Activated CD8-positive, alpha-beta memory T cell treated with anti-CD3 and anti-CD28 coated beads, Interleukin-2, amount 10 ng/mL, durations not matched to agents 7 days and 5 days (primary cell): ENCODE measurements at places on chromosomes 1 and 21. TPM values are rescaled to one million over a fixed set of nuclear protein-coding genes. Genes with fewer than 3 reads are reported as not detected.
A peak's percentile ranks its signal among the peaks of the same experiment; 100 is the strongest.

DNA sequence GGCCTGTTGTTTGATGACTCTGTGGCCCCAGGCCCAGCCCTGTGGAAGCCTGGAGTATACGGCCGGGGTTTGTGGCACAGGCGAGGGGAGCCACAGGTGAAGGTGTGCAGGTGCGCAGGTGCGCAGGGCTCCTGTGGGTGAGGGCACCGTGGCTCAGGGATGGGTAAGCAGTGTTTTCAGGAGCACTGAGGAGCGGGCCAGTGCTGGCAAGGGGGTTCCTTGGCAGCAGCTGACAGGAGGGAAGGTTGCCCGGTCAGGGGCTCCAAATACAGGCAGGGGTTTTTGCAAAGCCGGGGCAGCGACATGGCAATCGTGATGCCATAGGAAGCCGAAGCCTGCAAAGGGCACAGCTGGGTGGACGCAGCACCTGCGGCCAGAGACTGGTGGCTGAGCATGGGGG lies 20.7 kb downstream of the AGPAT3 start:
- H3K4me3 ChIP-seq, result no peak overlapping the region
- no peak overlapping the region for H3K27ac ChIP-seq
- DNase-seq, result no peak
- H3K27me3 ChIP-seq, result no peaks in the 10 kb centered on the region
- peaks cover 45% of the 10 kb centered on the region for H3K4me1 ChIP-seq

DNA sequence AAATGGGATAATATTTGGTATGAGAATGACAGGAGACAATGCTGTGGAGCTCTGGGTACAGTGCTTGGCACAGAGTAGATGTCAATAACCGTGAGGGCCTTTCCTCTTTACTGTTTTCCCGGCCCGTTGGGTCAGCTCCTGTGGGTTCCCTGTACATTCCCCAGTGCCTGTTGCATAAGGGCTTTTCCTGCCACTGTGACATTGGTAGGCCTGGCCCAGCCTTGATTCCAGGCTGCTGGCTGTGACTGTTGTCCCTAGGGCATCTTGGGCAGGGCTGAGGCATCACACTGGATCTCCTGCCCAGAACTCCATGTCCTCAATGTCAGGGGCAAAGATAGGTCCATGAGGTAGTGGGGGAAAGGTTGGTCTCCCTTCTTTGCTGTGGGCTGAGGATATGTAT lies 25.8 kb upstream of the MYCL start:
- peaks cover 2% of the 10 kb centered on the region for H3K27me3 ChIP-seq
- peaks cover 4% of the 10 kb centered on the region for H3K4me1 ChIP-seq
- no peak for DNase-seq
- no peak overlapping the region for H3K4me3 ChIP-seq
- H3K36me3 ChIP-seq, result no peaks in the 10 kb centered on the region

GRCh38 chr1:166911624-166912023 lies 35.6 kb upstream of the TADA1 start:
- H3K4me1 ChIP-seq, result peaks cover 34% of the 10 kb centered on the region
- DNase-seq, result no peak
- H3K4me3 ChIP-seq, result no peak overlapping the region
- peaks cover 12% of the 10 kb centered on the region for H3K27me3 ChIP-seq
- H3K27ac ChIP-seq, result no peak overlapping the region

DNA sequence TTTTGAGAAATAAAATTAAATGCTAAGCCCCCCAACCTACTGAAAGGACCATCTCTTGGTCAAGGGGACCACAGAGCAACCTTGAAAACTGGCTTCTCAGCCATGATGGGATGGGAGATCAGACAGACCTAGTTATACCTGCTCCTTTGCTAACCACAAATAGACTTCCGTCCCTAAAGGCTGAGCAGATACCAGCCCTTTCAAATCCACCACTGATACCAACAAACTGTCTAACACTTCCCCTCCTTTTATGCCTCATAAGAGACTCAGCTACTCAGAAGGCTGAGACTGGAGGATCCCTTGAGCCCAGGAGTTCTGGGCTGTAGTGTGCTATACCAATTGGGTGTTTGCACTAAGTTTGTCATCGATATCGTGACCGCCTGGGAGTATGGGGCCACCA lies 407.3 kb downstream of the SIPA1L2 start:
- no peak overlapping the region for H3K27ac ChIP-seq
- H3K4me1 ChIP-seq, result peaks cover 8% of the 10 kb centered on the region
- no peak overlapping the region for H3K4me3 ChIP-seq

DNA sequence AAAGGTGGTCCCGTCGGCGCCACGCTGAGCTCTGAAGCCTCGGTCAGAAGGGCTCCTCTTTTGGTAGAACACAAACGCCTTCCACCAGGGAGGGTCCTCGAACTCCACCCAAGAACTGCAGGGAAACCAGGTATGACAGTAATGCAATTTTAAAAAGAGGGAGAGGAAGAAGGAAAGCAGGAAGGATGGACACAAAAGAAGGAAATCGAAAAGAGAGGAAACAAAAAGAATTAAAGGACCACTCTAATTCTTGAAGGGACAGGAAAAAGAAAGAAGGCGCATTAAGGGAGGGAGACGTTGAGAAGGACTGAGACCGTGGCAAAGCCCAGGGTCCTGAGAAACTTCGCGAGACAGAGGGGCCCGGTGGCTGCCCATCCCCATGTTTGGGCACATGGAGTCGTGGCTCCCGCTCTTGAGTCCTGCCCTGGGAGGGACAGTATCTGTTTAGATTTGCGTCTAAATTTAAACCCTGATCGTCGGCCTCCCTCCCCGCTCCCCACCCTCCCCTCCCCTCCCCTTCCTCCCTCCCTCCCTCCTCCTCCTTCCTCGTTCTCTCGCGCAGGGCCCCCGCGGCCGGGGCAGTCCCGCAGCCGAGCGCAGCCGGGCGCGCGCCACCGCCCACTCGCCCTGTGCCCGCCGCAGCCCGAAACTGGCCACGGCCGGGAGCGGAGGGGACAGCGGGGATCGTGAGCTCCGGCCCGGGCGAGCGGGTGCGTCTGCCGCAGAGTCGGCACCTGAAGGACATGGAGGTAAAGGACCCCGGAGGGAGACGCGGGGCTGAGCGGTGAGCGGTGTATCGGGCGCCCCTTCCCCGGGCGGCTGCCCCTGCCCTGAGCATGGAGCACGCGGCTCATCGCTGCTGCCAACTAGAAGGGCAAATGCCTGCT lies at the start of gene RCSD1:
Gene RCSD1 (plus strand): TSS at position 552 of the 887 bp plus-strand sequence. CDS start 192 bp downstream, at position 744.
- H3K27me3 ChIP-seq, result no peaks in the 10 kb centered on the region
- DNase-seq, result peak; percentile 76
- peaks cover 71% of the 10 kb centered on the region for H3K4me1 ChIP-seq
- peak within 1 kb of the TSS; percentile 83 for H3K4me3 ChIP-seq
- H3K27ac ChIP-seq, result peak within 1 kb of the TSS; percentile 98
- peaks cover 47% of the 10 kb centered on the region for H3K36me3 ChIP-seq

DNA sequence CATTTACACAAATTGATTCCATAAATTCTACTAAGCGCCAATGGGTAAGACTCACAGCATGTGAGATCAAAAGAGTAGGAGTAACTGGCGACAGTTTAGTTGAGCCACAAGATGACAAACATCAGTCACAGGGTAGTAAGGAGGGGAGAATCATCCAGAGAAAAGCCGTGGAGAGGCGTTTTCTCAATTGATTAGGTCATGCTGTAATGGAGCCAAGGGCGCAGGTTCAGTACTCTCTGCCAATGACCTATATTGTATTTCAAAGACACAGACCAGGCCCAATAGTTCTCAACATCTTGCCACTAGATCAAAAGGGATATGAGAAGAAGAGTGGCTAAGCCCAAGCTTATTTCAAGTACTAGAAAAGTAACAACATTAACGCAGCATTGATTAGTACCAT lies 467.5 kb downstream of the SMYD3 start:
- no peak overlapping the region for H3K27ac ChIP-seq
- peaks cover 3% of the 10 kb centered on the region for H3K4me1 ChIP-seq

DNA sequence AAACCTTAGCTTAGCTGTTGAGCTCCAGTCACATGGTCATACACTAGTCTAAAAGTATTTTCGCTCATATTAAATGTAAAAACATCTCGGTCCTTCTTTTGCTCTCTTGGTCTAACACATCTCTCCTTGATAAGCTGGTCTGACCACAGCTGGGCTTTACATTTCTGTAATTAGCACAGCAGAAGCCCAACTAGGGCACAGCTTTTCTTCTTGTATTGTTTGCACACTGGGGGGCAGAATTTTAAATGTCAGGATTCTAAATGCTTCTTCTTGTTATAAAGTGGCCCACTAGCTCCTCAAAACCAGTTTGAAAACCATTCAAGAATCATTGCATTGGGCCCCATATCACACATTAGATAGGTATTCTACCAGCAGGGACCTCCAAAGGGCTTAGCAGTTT lies 289.1 kb upstream of the PKN2 start:
- DNase-seq, result no peak
- H3K27me3 ChIP-seq, result no peaks in the 10 kb centered on the region
- H3K4me1 ChIP-seq, result no peaks in the 10 kb centered on the region

GRCh38 chr1:228837817-228838716 lies 102.8 kb downstream of the RHOU start:
- H3K36me3 ChIP-seq, result peaks cover 2% of the 10 kb centered on the region
- H3K4me1 ChIP-seq, result peaks cover 27% of the 10 kb centered on the region
- H3K27ac ChIP-seq, result no peak overlapping the region
- H3K4me3 ChIP-seq, result no peak overlapping the region
- no peak for DNase-seq

- H3K36me3 ChIP-seq, result no peaks in the 10 kb centered on the region
- H3K27ac ChIP-seq, result no peak overlapping the region
- H3K27me3 ChIP-seq, result no peaks in the 10 kb centered on the region
These were observed 139.5 kb downstream of the GRIK3 start for GRCh38 chr1:36894824-36895223.

DNA sequence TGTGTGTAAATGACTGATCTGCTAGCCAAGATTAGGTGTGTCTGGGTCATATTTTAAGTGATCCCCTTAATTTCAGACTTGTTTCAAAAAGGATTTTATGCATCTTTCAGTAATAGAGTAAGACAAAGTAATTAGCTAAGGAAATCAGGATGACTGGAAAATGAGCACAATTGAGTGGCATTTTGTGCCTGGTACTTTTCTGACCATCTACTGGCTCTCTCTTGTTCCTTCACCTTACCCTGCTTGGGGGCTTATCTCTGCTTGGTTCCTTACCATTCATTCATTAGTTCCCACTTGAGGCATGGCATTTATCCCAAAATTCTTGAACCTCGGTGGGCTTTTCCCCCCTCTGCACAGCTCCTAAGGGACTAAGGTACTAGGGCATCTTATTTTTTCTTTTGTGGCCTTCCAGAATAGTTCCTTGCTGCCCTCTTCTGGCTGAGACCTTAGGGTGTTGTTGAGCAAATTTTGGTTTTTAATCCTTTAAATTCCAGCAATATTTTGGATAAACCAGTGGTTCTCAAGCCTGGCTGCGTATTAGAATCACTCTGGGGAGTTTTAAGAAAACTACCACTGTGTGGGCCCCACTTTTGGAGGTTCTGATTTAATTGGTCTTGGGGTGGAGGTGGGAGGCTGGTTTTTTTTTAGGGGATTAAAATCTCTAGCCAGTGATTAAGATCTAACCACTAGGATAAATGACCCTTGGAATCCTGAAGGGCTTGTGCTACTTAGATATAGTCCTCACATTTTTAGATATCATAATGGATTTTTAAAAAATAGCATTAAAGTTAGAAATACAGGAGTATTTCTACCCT lies 50.8 kb downstream of the HS2ST1 start:
- no peaks in the 10 kb centered on the region for H3K27me3 ChIP-seq
- no peak for DNase-seq
- H3K4me3 ChIP-seq, result no peak overlapping the region
- no peaks in the 10 kb centered on the region for H3K36me3 ChIP-seq

DNA sequence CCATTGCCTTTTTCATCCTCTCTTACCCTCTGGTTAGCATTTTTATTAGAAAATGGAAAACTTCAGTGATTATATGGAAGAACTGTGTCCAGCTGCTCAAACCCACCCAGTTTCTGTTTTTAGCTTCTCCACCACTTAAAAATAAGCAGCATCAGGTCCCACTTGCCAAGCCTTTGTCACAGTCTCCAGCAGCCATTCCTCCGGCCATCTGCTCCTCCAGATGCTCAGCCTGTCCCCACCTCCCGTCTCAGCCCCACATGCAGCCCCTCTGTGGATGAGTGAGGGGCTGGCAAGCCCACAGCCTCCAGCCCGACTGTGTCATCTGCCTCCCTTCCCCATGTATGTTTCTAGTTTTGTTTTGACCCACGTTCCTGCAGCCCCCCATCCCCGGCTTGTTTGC lies 289.7 kb downstream of the HHAT start:
- no peaks in the 10 kb centered on the region for H3K4me1 ChIP-seq
- no peaks in the 10 kb centered on the region for H3K36me3 ChIP-seq
- no peak for DNase-seq

GRCh38 chr1:42322577-42322976 lies 12.5 kb downstream of the FOXJ3 start:
- peak overlapping the region; percentile 52 for H3K27ac ChIP-seq
- no peaks in the 10 kb centered on the region for H3K27me3 ChIP-seq
- peaks cover 12% of the 10 kb centered on the region for H3K36me3 ChIP-seq
- peaks cover 49% of the 10 kb centered on the region for H3K4me1 ChIP-seq

- no peaks in the 10 kb centered on the region for H3K36me3 ChIP-seq
- no peak for DNase-seq
- no peak overlapping the region for H3K27ac ChIP-seq
- no peak overlapping the region for H3K4me3 ChIP-seq
- H3K27me3 ChIP-seq, result peaks cover 12% of the 10 kb centered on the region
- H3K4me1 ChIP-seq, result no peaks in the 10 kb centered on the region
These were observed 65.2 kb downstream of the CACNA1E start for GRCh38 chr1:181548497-181548896.

DNA sequence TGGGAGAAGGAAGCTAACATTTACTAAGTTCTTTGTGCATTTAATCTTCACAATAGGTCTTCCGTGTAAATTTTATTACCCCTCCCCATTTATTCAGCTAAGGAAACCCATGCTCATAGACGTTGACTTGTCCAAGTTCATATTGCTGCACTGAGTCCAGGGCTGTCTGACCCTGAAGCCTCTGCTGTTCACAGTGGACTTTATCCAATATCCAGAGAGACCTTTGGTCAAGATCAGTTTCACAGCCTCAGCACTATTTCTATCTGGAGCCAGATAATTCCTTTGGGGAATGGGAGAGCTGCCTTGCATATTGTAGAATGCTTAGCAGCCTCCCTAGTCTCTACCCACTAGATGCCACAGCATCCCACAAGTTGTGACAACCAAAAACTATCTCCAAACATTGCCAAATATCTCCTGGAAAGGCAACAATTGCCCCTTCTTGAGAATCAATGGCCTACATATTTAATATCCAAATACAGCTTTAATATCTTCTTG lies 26.4 kb downstream of the ILDR2 start:
- H3K4me3 ChIP-seq, result no peak overlapping the region
- H3K27ac ChIP-seq, result no peak overlapping the region
- DNase-seq, result no peak
- peaks cover 54% of the 10 kb centered on the region for H3K27me3 ChIP-seq
- H3K36me3 ChIP-seq, result peaks cover 7% of the 10 kb centered on the region

The GLMP gene
- 24.7 TPM for total RNA-seq

The PTPN14 gene
- total RNA-seq, result 1.1 TPM

The DENND2C gene
- total RNA-seq, result 0.35 TPM

The CELA3B gene
- not detected for total RNA-seq

The PLPPR5 gene
- total RNA-seq, result not detected

The EPHX1 gene
- total RNA-seq, result 0.85 TPM

The AVPR1B gene
- total RNA-seq, result not detected

The CFHR4 gene
- not detected for total RNA-seq

The C1QA gene
- not detected for total RNA-seq

The ASTN1 gene
- not detected for total RNA-seq

The NCMAP gene
- not detected for total RNA-seq
